ENCODE measurements at places on chromosomes 4 and X. TPM values are rescaled to one million over a fixed set of nuclear protein-coding genes. Genes with fewer than 3 reads are reported as not detected.

Gene RNF212
- total RNA-seq, result 1.2 TPM

Gene LGI2
- not detected for total RNA-seq

Gene ZMAT1
- 1.6 TPM for total RNA-seq

Gene GPC3
- total RNA-seq, result not detected

Gene STOX2
- not detected for total RNA-seq

Gene FHIP1A
- not detected for total RNA-seq

Gene GAGE1
- not detected for total RNA-seq

Gene CYLC1
- not detected for total RNA-seq

Gene MAGEA3
- not detected for total RNA-seq

Measured in activated CD8-positive, alpha-beta memory T cell treated with anti-CD3 and anti-CD28 coated beads, Interleukin-2, amount 10 ng/mL, durations not matched to agents 7 days and 5 days (primary cell).